Transverse colon (tissue), 4 donors: ENCODE measurements at places on chromosomes 5 and 9. TPM values are rescaled to one million over a fixed set of nuclear protein-coding genes. Genes with fewer than 3 reads are reported as not detected.

DNA sequence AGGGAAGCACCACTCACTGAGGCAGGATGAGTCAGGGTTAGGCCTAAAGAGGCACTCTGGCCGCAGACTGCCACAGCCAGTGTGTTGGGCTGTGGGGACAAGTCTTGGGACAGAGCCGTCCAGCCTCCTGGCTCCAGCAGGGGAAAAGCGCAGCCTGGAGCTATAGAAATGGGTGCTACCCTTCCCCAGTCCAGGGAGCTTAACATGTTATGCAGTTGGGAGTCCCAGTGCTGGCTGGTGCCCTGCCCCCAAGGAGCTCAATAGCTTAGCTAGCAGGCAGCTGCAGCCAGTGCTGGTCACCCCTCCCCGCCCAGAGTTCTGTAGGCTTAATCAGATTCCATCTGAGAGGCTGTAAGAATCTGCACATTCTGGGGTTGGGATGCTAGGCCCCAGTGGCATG lies 399.6 kb upstream of the TUSC1 start:
- H3K36me3 ChIP-seq, result no peaks in the 10 kb centered on the region
- no peaks in the 10 kb centered on the region for H3K27me3 ChIP-seq
- no peaks in the 10 kb centered on the region for H3K4me1 ChIP-seq
- H3K27ac ChIP-seq, result no peak overlapping the region
- DNase-seq, result no peak
- H3K4me3 ChIP-seq, result no peak overlapping the region

- no peak overlapping the region for H3K4me3 ChIP-seq
- peaks cover 10% of the 10 kb centered on the region for H3K4me1 ChIP-seq
- no peaks in the 10 kb centered on the region for H3K36me3 ChIP-seq
- no peak overlapping the region for H3K27ac ChIP-seq
Observed at GRCh38 chr9:130868230-130868629, 28.4 kb downstream of the QRFP start.

DNA sequence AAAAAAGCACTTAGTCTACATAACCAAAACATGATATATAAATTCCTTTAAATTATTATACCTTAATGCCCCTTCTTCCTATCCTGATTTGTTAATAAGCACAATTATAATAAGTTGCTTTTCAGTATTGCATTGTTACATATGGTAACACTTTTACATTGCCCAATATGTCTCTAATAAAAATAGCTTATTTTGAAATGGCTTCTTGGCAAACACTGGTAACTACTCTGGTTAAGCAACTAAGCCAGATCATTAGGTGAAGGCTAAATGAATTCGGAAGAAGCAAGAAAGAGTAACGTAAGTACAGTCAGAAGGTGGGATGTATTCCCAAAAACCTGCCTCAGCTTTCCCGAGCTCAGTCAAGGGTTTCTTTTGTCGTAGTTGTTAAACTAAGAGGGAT lies 85.3 kb downstream of the TTC39B start:
- H3K36me3 ChIP-seq, result no peaks in the 10 kb centered on the region
- DNase-seq, result no peak
- H3K27me3 ChIP-seq, result no peaks in the 10 kb centered on the region
- peaks cover 8% of the 10 kb centered on the region for H3K4me1 ChIP-seq
- no peak overlapping the region for H3K27ac ChIP-seq
- H3K4me3 ChIP-seq, result no peak overlapping the region

DNA sequence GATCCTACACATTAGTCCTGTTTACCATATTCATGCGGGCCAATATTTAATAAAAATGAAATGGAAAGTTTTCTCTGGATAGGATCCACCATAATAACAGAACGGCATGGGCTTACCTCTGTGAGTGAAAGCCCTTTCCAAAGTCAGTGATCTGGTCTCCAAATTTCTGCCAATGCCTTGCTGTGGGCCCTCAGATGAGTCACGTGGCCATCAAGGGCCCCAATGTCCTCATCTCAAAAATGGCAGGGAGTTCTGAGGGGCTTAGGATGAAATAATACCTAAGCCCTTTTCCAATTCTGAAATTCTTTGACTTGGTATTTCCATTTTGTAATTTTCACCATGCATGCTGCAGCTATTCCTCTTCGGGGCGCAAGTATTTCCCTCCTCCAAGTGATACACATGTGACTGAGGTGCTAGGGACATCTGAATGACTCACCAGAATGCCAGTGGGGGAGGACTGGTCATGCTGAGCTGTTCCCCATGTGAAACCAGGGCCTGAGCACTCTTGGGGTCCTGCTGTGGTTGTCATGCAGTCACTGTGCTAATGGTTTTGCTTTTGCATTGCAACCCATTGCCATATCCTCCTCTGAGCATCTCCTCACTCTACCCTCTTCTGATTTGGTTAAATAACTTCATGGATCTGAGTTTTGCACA lies 35.0 kb downstream of the ITK start:
- H3K27me3 ChIP-seq, result no peaks in the 10 kb centered on the region
- H3K27ac ChIP-seq, result peak overlapping the region; percentile 4
- H3K36me3 ChIP-seq, result no peaks in the 10 kb centered on the region
- H3K4me3 ChIP-seq, result no peak overlapping the region

HTR1A gene
- total RNA-seq, result not detected

DNA sequence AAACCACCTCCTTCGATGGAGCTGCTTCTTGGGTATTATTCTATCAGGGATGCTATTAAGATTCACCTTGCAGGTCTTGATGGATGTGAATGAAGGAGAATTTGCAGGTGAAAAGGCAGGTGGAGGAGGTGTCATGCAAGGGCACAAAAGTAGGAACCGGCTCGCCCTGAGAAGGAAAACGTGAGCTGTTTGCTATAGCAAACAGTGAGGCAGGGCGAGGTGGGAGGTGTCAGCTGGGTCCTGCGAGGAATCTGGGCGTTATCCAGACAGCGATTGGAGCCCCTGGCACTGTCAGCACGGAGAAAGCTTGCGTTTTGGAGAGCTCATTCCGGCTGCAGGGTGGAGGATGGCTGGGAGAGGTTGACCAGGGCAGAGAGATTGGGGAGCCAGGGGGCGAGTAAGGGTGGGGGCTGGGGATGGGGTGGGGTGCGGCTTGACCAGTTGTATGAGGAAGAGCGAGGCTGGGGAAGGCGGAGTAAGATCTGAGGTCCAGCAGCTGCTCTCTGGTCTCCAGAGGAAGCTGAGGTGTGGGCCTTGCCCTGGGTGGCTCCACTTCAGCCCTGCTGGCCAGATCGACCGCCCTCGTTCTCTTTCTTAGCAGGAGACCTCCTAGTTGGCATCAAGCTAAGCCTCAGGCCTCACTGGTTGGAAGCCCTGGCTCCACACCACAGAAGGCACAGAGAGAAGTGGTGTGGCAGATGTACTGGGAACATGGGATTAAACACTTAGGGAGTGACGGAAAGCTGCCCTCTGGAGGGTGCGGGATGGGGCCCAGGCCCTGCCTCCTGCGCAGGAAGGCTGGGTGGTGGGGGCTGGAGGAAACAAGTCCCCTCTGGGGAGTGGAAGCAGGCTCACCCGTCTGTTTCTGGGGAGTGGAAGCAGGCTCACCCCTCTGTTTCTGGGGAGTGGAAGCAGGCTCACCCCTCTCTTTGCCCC lies 54.7 kb upstream of the NEURL1B start:
- no peak overlapping the region for H3K4me3 ChIP-seq
- H3K27ac ChIP-seq, result peak overlapping the region; percentile 14
- no peaks in the 10 kb centered on the region for H3K36me3 ChIP-seq
- DNase-seq, result peak; percentile 36
- H3K27me3 ChIP-seq, result no peaks in the 10 kb centered on the region
- peaks cover 17% of the 10 kb centered on the region for H3K4me1 ChIP-seq

DNA sequence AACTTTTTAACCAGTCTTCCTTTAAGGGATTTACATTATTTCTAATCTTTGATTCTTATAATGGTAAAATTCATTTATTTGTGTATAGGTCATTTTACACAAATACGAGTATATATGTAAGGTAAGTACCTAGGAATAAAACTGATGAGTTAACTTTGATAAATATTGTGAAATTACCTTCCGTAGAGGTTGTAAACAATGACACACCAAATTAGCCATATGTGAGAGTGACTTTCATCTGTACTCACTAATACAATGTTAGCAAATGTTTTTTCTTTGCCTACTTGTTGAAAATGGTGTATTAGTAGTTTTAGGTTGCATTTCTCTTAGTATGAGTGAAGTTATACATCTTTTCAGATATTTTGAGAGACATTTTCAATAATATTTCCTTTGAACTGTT lies 42.6 kb upstream of the TSLP start:
- H3K4me1 ChIP-seq, result no peaks in the 10 kb centered on the region
- H3K36me3 ChIP-seq, result no peaks in the 10 kb centered on the region
- no peak overlapping the region for H3K27ac ChIP-seq
- no peak for DNase-seq
- H3K4me3 ChIP-seq, result no peak overlapping the region

DNA sequence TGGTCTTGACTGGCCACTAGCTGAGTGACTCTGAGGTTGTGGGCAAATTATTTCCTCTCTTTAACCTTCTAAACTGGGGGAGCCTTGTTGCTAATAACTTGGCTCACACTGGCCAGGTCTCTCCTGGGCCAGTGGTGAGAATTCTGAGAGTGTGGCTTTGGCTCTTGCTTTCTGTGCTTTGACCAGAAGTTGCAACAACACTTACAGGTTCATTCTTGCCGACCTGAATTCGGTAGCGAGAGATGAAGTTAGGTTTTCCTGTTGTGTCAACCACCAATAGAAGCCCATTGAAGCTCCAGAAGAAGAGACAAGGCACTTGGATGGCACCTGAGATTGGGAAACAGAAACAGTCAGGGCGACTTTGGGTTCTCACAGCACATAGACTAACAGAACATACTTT lies 19.8 kb downstream of the FAXDC2 start:
- H3K27me3 ChIP-seq, result no peaks in the 10 kb centered on the region
- no peaks in the 10 kb centered on the region for H3K36me3 ChIP-seq
- H3K4me1 ChIP-seq, result peaks cover 57% of the 10 kb centered on the region
- no peak overlapping the region for H3K4me3 ChIP-seq
- H3K27ac ChIP-seq, result peak overlapping the region; percentile 61
- no peak for DNase-seq

DNA sequence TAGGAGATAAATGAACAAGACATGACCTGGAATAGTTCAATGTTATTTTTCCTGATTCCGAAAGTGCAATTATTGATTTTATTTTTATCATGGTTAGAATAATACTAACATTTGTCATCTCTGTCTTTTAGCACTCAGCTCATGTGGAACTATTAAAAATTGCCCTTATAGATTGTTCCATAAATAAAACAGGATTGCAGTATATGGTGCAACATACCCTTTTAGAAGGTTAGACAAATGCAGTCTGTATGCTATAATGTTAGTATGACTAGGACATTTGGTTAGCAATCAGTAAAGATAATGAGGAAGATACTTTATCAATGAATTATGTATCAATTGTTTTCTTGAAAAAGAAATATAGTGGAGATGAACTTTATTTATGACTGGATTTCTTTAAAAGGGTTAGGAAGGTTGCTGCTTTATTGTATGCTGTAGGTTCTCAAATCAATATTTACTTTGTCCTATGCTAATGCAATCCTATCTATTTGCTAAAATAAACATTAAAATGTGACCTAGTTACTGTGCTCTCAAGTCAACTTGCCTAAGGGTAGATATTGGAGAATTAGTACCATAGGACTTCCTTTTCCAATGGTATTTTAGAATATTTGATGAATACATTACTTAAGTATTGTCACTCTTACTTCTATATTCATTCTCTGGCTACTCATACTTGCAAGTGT lies 348.9 kb upstream of the ISL1 start:
- no peaks in the 10 kb centered on the region for H3K27me3 ChIP-seq
- no peaks in the 10 kb centered on the region for H3K36me3 ChIP-seq
- H3K4me1 ChIP-seq, result no peaks in the 10 kb centered on the region

DNA sequence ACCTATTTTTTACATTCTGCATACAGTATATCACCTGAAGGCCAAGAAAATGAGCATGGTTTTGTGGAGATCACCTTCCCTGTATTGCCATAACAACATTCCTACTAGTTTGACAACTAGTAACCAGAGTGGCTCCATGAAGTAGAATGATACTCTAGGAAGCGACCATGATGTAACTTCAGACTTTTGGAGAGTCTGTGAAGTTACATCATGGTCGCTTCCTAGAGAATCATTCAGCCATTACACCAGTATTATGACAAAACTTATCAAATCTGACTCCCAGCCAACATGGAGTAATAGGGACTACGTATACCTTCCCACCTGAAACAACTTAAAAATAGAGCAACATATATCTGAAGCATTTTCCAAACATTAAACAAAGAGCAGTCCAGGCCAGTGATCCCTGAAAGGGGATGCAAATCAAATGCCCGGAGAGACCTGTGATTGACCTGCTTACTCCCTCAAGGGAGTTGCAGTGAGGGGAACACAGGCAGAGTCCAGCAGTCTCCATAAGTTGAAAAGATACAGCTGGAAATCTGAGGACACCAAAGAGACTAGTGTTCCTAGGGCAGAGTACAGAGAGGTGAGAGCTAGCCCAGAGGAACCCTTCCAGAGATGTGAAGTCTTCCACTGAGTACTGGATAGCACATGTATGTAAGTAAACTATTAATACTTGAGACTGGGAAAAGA lies 7.8 kb downstream of the ECM2 start:
- no peaks in the 10 kb centered on the region for H3K27me3 ChIP-seq
- H3K4me3 ChIP-seq, result no peak overlapping the region
- H3K36me3 ChIP-seq, result no peaks in the 10 kb centered on the region
- H3K4me1 ChIP-seq, result no peaks in the 10 kb centered on the region
- no peak overlapping the region for H3K27ac ChIP-seq

GRCh38 chr9:110027671-110028081 lies 180.3 kb downstream of the C9orf152 start:
- no peak for DNase-seq
- no peak overlapping the region for H3K4me3 ChIP-seq
- no peaks in the 10 kb centered on the region for H3K4me1 ChIP-seq
- no peaks in the 10 kb centered on the region for H3K36me3 ChIP-seq
- H3K27me3 ChIP-seq, result no peaks in the 10 kb centered on the region

DNA sequence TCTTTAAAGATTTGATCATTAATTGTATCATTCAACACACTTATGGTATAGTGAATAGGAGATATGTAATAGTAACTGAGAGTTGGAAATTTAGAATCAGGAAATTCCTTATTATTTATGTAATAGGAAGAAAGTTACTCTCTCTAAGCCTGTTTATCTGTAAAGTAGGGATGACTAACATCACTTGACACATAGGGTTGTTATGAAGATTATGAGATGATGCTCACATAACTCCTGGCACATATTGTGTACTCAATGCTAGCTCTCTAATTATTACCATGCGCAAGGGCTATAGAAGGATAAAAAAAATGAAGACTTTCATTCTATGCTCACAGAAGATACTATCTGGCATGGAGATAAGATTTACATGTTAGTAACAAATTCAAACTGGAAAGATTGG lies 149.9 kb downstream of the ISOC1 start:
- H3K36me3 ChIP-seq, result no peaks in the 10 kb centered on the region
- H3K4me1 ChIP-seq, result no peaks in the 10 kb centered on the region
- no peak for DNase-seq
- no peak overlapping the region for H3K4me3 ChIP-seq

DNA sequence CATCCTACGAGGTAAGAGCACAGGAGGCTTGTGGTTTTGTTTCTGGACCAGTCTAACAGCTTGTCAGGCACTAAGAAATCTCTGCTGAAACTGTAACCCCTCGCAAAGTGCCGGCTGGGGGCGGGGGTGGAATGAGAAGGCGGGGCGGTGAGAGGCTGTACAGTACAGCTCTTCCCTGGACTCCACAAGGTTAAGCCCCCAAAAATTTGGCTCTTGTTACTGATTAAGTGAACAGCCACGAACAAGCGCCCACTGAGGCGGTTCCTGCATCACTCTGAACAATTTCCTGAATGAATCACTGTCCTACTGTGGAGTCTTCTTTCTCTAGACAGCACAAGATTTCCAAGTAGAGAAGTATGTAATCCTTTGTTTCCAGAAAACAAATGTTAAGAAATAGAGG lies 6.8 kb downstream of the FBP2 start:
- no peaks in the 10 kb centered on the region for H3K36me3 ChIP-seq
- no peak for DNase-seq
- no peaks in the 10 kb centered on the region for H3K27me3 ChIP-seq
- H3K4me3 ChIP-seq, result no peak overlapping the region
- no peaks in the 10 kb centered on the region for H3K4me1 ChIP-seq
